ENCODE measurements at places on chromosomes 5 and 9.
A peak's percentile ranks its signal among the peaks of the same experiment; 100 is the strongest.

DNA sequence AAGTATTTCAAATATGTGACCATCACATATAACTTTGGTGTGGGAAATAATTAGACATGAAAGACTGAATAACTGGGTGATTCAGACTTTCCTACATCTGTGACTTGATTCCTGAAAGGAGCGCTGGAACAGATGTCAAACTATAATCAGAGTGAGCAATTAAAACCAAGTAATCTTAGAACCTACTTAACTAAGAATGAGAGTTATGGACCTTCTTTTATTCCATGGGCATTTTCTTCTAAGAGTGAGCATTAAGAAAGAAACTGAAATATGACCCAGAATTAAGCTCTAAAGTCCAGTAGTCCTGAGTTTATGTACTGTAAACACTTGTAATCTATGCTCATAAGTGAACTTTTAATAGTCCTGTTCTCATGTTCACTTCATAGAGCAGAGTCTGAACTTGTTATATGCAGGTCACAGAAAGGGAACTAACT is 68.4 kb downstream of the PAM start:
- DNase-seq = no peak

DNA sequence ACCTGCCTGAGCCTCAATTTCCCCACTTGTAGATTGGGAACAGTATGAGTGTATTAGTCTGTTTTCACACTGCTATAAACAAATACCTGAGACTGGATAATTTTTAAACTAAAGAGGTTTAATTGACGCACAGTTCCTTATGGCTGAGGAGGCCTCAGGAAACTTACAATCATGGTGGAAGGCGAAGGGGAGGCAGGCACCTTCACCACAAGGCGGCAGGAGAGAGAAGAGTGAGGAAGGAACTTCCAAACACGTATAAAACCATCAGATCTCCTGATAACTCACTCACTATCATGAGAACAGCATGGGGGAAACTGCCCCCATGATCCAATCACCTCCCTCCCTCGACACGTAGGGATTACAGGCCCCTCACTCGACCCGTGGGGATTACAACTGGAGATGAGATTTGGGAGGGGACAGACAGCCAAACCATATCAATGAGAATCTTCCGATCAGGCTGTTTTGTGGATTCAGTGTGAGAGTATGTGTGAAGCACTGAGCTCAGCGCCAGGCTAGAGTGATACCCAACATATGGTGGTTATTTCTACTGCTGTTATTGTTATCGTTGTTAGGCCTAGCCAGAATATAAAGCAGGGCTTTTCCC is 14.6 kb upstream of the LMX1B start:
- DNase-seq = no peak

- no peak for DNase-seq
These were observed 212.7 kb downstream of the ESM1 start for GRCh38 chr5:54772684-54773083.

DNA sequence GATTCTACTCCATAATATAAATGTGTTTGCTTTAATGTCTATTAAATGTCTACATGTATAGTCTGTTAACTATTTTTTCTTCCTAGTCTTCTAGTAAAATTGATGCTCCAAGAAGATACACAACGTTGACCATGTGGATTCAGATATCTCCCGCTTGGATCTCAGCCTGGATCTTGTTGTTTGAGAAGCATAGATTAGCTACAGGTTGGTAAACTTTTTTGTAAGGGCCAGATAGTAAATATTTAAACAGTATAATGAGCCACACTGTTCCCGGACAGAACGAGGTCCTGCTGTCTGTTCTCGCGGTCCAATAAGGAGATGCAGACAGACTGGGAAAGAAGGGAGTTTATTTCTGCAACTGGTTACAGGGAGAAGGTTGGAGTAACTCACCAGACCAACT is 86.2 kb upstream of the IL12B start:
- no peak for DNase-seq

DNA sequence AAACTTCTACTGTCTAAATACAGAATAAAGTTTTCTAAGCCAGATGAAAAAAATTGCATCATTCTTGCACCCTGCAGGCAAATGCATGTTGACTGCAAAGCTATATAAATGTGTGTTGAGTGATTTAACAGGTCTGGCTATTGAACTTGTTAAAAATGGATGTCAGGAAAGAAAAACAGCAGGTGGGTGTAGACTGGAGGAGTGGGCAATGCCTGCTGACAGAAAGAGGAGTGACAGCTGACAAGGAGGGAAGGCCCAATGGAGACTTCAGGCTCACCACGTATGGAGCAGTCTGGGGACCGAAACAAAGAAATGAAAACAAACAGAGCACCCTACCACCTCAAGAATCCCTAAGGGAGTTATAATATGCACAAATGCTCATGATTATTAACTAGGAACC is 127.8 kb downstream of the GRIA1 start:
- DNase-seq = no peak

- no peak for DNase-seq
These were observed 78.2 kb downstream of the DOCK8 start for GRCh38 chr9:292915-293314.

GRCh38 chr5:181173027-181173419 is 25.6 kb downstream of the OR2V2 start:
- DNase-seq = no peak

GRCh38 chr9:134059661-134060395 is 8.0 kb downstream of the BRD3 start:
- peak; percentile 13 for DNase-seq

DNA sequence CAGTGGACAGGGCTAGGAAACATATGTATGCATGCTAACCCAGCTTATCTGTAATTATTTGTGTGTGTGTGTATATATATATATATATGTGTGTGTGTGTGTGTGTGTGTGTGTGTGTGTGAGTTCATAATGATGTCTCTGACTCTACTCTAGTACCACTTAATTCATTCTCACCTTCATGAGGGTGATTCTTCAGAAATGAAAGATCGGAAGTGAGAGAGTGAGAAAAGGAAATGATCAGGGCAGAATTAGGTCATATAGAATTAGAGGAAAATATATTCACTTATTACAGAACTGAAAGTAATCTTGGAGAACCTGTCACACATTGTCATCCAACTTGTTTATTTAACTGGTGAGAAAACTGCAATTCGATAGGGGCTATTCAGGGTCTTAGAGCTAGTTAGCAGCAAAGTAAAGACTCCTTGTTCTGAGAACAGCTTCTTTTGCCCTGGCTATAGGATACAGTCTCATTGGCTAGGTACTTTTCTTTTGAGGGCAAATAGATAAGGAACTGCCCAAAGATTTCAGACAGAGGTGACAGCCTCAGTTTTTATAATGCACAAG is 58.8 kb downstream of the C9orf153 start:
- DNase-seq = no peak

DNA sequence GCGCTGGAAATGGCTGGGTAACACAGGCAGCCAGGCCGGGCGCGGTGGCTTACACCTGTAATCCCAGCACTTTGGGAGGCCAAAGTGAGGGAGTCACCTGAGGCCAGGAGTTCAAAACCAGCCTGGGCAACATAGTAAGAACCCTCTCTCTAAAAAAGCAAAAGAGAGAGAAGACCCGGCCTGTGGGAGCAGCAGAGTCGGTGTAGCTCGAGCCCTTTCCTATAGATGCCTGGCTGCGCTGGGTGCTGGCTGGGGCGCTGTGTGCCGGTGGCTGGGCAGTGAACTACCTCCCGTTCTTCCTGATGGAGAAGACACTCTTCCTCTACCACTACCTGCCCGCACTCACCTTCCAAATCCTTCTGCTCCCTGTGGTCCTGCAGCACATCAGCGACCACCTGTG is 9.2 kb downstream of the UCK1 start:
- no peak for DNase-seq

DNA sequence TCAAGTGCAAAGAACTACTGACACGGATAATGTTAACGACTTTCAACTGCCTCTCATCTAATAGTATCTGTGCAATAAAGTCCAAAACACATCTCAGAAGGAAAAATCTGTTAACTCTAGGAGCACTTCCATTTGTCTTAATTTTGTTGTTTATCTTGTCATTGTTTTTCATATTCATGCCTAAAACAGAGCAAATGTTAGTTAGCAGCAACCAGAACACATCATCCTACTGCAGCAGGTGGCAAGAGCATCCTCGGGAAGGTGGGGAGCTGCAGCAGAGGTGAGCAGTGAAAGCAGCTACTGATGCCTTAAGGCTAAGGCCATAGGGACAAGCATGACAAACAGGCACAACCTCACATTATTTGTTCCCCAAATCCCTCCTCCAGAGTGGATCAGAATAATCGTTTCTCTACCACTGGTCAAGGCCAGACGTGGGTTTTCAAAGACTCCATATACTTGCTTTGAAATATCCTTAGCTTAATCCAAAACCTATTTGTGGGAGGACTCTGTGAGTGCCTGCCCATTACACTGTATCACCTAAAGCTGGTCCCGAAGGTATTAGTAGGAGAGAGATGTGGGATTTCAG is 1.0 kb downstream of the HMGCS1 start:
- no peak for DNase-seq

- DNase-seq = no peak
These were observed 5.4 kb downstream of the ZNF608 start for GRCh38 chr5:124740991-124741583.

DNA sequence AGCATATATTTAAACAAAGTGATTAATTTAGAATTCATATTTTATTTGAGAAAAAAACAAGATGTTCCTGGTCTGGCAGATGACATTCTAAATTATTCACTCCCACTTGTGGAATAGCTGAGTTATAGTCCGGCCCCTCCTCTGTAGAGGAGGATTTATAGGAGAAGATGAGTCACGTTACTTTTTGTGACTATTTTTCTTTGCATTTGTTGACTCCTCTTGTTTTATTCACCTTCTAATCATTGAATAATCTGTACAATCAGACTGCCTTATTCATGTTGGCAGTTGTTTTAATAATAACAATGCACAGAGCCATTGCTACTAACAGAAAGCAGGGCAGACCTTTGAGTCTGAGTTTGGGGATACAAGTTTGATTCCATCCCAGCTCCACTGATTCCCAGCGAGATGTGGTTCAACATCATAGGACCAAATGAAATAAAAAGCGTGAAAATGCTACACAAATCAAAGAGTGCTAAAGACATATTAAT is 23.2 kb downstream of the DOCK8 start:
- no peak for DNase-seq

- DNase-seq = no peak
These were observed 374.5 kb upstream of the RORB start for GRCh38 chr9:74122661-74123060.

DNA sequence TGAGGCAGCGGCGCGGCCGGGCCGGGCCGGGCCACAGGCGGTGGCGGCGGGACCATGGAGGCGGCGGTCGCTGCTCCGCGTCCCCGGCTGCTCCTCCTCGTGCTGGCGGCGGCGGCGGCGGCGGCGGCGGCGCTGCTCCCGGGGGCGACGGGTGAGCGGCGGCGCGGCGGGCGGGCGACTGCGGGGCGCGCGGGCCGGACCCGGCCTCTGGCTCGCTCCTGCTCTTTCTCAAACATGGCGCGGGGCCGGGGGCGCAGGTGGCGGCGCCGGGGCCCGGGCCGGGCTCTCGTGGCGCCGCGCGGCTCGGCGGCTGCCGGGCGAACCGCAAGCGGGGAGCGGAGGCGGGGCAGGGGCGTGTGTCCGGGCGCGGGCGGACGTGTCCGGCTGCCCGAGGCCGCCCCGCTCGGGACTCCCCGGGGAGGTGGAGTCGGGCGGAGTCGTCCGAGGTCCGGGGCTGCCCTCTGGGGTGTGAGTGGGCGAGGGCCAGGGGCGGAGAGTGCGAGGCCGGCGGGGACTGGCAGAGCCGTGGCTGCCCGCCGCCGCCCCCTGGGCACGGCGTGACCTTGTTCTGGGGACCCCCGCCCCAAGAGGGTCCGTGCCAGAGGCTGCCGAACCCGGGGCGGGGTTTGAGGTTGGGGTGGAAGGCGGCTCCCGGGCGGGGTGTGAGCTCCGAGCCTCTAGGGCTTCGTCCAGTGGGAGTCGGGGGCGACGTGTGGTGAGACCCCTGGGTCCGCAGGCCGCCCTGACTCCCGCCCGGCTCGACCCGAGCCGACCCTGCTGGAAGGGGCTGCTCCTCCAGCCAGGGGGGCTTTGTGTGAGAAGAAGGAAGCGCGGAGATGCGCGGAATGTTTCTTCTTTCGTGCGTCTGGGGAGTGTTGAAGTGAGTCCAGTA is 485 bp downstream of the TGFBR1 start:
- no peak for DNase-seq

GRCh38 chr5:142981886-142982820 is 212.0 kb downstream of the ARHGAP26 start:
- no peak for DNase-seq

DNA sequence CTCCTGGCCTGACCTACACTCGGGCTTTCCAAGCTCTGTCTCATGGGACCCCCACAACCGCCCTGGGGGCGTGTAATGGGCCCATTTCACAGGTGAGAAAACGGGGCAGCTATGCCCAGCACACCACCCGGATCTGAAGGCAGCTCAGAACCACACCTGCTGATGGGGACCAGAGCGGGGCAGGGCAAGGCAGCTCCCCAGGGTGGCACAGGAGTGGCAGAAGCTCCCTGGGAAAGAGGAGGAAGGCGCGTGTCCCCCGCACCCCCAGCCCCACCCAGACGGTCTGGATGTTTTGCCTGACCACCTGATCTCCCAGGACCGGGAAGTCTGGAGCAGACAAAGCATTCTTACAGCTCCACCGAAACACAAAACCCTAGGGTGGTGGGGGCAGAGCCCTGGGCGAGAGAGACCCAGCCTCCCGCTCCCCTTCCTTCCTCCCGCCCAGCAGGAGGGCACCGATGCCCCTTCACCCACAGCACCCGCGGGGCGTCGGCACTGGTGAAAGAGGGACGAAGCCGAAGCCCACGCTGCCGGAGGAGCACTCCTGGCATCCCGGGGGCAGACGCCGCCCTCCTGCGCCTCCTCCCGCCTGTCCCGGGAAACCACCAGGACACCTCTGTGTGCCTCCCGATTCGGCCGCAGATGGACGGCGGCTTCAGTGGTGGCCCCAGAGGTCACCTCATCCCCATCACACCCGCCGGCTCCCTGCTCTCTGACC is 14.5 kb downstream of the NOTCH1 start:
- no peak for DNase-seq

DNA sequence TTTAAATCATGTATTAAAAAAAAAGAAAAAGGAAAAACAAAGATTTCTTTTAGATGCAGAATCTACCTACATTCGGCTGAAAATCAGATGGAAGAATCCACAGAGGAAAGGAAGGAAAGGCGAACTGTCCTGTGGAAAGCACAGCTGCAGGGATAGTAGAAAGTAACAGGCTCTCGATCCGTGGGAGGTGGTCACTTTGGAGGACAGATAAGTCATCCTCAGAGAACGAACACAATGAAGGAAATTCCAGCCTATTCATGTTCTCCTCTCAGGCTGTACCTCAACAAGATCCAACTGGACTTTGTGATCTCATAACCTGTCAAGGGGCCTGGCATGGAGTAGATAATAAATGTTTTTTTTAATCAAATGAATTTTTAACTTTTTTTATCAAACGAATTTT is 72.8 kb downstream of the NR6A1 start:
- DNase-seq = no peak

- no peak for DNase-seq
These were observed 13.6 kb upstream of the ARHGAP26 start for GRCh38 chr5:142756576-142756975.
